ENCODE measurements at places on chromosomes 13 and 19. TPM values are rescaled to one million over a fixed set of nuclear protein-coding genes. Genes with fewer than 3 reads are reported as not detected.

The ANKRD24 gene
- 0.60 TPM for total RNA-seq

The ZNF345 gene
- 6.0 TPM for total RNA-seq

DNA sequence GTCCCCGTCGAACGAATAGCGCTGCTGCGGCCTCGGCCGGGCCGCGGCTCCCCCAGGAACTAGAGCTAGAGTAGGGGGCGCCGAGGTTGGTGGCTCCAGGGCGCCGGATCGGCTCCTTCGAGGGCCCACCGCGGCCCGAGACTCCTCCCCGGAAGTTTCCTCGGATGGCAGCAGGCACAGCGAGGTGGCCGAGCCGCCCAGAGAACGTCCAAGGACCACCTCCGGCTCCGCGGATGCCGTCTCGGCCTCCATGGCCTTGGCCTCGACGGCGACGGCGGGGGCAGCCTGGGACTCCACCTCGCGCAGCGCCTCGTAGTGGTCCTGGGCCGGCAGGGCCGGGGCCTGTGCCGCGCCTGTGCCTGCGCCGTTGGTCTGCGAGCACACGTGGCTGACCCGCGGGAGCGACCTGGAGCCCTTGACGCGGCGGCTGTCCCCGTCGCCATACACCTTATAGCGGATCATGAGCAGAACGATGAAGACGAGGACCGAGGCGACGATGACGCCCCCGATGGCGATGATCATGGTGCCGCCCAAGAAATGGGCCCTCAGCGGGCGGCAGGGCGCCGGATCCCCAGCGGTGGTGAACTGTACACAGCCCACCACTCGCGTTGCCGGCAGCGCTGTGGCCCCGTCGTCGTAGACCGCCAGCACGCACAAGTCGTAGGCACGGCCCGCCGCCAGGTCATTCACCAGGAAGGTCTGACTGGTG is 11.8 kb downstream of the IFNL1 start:
- H3K27ac ChIP-seq: no peak overlapping the region
- DNase-seq: no peak
- peaks cover 5% of the 10 kb centered on the region for H3K27me3 ChIP-seq
- no peaks in the 10 kb centered on the region for H3K4me1 ChIP-seq

- H3K27me3 ChIP-seq: peaks cover 7% of the 10 kb centered on the region
- H3K4me3 ChIP-seq: no peak overlapping the region
- no peak for DNase-seq
- no peaks in the 10 kb centered on the region for H3K36me3 ChIP-seq
- H3K4me1 ChIP-seq: peaks cover 18% of the 10 kb centered on the region
- H3K27ac ChIP-seq: no peak overlapping the region
These were observed 336 bp downstream of the CD22 start for GRCh38 chr19:35329323-35329722.

DNA sequence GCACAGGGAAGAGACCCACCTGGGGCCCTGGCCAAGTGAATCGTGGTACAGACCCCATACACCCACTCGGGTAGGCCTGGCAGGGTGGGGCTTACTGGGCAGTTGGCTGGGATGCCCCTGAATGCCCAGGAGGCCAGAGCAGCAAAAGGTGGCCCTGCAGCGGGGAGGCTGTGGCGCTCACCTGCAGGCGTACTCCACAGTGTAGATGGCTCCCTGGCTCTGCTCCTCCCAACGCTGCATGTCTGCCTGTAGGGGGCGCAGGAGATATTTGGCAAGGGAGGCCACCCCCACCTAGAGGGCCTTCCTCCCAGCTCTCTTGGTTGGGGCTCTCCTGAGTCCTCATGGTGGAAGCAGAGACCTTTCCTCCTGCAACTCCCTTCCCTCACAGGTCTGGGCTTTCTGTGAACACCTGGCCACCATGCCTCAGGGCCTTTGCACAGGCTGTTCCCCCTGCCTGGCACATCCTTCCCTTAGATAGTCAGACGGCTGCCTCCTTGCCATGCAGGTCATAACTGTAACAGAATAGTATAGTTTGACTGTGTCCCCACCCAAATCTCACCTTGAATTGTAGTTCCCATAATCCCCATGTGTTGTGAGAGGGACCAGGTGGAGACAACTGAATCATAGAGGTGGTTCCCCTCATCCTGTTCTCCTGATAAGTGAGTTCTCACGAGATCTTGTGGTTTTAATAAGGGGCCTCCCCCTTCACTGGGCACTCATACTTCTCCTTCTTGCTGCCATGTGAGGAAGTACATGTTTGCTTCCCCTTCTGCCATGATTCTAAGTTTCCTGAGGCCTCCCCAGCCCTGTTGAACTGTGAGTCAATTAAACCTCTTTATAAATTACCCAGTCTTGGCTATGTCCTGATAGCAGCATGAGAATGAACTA is 5.9 kb downstream of the BORCS8 start:
- H3K4me3 ChIP-seq: no peak overlapping the region
- peaks cover 28% of the 10 kb centered on the region for H3K4me1 ChIP-seq
- DNase-seq: peak; percentile 74
- no peaks in the 10 kb centered on the region for H3K27me3 ChIP-seq
- no peak overlapping the region for H3K27ac ChIP-seq
- peaks cover 32% of the 10 kb centered on the region for H3K36me3 ChIP-seq
